WERI-Rb-1 (cell line): ENCODE measurements at places on chromosomes 11 and 22.

DNA sequence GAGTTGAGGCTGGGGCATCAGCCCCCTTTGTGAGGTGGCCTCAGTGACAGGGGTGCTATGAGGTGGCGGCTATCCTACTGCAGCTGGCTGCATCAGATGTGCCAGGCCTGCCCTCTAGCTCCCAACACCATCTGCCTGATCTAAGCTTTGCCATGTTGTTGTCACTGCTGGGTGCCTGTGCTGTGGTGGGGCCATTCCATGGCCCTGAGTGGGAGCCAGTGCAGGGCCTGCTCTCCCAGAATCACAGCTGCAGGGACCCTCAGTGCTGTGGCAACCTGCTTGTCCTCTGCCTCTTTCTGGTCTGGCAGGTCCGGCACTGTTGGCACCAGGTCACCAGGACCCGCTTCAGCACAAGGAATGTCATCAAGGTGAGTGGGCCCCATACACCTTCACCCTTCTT lies 1.8 kb upstream of the SNU13 start:
- no peak for DNase-seq

GRCh38 chr11:13355191-13355590 lies 77.6 kb downstream of the BMAL1 start:
- DNase-seq = no peak

DNA sequence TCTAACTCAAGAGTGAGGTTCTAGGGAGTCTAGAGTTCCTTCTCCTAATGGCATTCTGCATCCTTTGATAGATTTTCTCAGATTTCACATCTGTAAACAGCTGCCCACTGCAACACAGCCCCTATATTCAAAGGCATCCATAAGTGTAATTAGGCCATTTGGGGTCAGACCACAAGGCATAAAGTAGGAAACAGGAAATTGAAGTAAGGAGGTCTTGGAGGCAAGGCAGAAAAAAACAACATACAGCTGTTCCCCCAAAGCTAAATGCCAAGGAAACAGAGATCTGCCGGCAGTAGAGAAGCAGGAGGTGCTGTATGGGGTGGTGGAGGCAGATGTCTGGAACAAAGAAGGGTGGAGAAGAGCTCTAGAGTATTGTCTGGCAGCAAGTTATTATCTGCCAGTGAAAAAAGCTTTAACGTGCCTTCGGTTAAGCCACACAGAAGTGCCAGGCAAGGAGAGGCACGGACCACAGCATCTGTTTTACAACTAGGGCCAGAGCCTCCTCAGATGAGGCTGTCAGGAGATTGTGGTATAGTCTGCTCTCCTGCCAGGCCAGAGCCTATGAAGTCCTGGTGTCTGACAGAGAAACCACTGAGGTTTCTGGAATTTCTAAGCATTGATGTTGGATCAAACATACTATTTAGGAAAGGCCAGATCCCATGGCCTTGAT lies 100.2 kb upstream of the CHRM4 start:
- no peak for DNase-seq

DNA sequence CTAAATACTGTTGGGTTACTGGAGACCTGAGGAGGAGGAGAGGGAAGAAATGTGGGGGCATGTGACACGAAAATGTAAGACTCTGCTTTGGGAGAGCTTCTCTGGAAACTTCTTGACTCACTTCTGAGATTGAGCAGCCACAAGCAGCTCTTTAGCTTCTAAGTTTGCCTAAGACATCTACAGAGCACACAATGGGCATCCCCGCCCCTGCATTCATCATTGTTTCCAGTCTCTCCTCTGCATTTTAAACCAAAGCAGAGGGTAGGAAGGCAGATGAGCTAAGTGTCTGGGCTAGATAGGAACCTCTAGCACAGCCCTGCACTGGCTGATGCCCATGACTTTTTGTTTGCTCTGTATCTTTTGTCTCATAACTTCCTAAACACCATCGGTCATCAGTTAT lies 2.1 kb upstream of the OR52D1 start:
- DNase-seq = no peak

- DNase-seq = peak; percentile 34
These were observed 4.0 kb downstream of the APOL4 start for GRCh38 chr22:36197514-36198146.

- DNase-seq = no peak
These were observed 69.2 kb downstream of the DGCR2 start for GRCh38 chr22:19052941-19053541.

DNA sequence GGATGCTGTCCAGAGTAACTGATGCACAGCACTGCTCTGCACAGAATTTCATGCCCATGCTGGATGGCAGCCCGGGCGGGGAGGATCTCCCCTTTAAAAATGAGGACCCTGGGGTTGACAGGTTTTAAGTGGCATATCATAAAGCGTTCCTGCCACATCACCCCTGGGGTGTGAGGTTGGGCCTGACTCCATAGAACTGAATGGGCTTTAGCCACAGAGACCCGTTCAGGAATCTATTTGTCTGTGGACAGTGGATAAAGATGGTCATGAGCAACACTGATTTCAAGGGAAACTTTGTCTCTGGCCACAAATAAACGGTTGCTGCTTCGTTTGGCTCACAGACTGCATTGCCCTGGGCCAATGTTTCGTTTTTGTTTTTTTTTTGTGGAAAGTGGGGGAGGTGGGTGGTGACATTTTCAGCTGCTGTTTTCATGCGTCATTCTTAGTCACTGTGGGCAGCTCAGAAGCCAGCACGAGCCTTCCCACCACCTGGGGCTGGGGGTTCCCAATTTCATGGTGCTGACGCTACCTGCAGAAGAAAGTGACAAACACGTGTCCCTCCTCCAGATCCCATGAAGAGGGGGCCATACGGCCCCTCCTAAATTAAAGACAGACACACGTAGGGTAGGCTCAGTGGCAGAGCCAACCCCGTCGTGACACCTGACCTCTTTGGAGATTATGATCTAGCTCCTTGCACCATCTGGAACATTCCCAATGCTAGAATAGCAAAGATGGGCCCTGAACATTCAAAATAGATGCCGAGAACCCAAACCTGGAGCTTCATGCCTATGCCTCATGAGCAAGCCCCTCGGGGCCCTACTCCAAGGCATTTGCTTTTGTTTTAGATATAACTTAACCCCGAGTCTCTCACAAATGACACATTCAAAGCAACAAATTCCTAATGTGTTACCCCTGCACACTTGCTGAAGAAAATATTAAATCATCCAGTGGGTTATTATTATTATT lies 54.8 kb upstream of the PHF21B start:
- no peak for DNase-seq

GRCh38 chr22:36358533-36359469 lies 29.0 kb downstream of the MYH9 start:
- no peak for DNase-seq

- no peak for DNase-seq
These were observed 15.5 kb downstream of the DGCR8 start for GRCh38 chr22:20095521-20095920.

DNA sequence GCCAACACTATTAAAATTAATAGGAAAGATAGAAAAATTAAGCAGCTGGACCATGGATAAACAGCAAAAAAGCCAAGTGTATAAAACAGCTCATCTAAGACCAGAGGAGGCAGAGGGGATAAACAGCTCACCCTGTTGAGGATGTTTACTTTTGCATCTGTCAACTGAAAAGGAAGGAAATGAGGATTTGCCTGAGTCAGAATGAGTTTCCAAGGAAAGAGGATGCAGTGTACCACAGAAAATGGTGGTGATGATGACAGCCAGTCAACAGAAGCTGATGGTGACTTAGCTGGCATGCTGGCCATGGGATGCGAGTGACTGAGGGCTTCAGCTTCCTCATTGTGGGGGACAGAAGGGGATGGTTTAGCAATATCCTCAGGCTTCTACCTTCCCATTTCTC lies 183.5 kb downstream of the KIRREL3 start:
- no peak for DNase-seq

DNA sequence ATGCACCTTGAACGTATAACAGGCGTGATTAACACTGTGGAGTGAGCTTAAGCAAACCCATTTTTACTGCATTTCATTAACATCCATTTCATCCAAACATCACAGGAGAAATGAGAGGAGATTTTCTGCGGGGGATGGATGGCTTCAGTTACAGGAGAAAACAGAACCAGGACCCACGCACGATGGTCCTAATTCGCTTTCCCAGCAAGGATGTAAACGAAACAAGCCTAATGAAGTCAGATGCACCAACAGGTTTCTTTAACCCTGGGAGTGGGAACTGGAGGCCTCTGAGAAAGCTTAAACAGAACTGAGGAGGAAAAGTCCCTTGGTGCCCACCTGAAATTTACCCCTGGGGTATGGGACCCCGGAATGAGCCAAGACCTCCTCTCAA lies 2.7 kb downstream of the CADM1 start:
- no peak for DNase-seq

GRCh38 chr11:48096588-48097525 lies 116.5 kb downstream of the PTPRJ start:
- peak; percentile 16 for DNase-seq

- DNase-seq = no peak
These were observed 5.1 kb downstream of the SHISAL1 start for GRCh38 chr22:44307509-44308169.

DNA sequence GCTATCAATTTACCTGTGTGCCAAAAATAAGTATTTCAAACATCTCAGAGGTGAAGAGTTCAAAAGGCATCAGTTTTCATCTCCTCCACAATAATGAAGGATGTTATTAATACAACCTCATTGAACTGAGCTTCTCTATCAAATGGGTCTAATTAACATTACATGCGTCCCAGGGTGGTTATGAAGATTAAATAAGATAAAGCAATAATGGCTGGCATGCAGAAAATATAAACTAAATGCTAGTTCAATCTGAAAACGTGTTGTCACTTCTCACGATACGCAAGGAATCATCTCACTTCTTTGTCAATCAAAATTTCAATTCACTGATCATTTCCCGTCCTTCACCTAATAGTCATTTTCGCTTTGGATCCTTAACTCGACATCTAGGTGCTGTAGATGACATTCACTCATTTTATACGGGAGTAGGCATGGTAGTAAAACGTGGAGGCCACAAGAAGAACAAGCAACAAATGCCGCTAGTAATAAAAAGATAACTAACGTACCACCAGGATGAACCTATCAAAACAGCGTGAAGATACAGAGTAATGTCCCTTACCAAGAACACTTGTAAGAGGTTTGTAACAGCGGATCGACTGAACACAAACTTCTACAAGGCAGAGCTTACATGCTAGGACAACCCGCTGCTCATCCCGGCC lies 918 bp downstream of the CHORDC1 start:
- no peak for DNase-seq

GRCh38 chr11:1052133-1053011 lies 15.9 kb upstream of the MUC6 start:
- DNase-seq = peak; percentile 7

DNA sequence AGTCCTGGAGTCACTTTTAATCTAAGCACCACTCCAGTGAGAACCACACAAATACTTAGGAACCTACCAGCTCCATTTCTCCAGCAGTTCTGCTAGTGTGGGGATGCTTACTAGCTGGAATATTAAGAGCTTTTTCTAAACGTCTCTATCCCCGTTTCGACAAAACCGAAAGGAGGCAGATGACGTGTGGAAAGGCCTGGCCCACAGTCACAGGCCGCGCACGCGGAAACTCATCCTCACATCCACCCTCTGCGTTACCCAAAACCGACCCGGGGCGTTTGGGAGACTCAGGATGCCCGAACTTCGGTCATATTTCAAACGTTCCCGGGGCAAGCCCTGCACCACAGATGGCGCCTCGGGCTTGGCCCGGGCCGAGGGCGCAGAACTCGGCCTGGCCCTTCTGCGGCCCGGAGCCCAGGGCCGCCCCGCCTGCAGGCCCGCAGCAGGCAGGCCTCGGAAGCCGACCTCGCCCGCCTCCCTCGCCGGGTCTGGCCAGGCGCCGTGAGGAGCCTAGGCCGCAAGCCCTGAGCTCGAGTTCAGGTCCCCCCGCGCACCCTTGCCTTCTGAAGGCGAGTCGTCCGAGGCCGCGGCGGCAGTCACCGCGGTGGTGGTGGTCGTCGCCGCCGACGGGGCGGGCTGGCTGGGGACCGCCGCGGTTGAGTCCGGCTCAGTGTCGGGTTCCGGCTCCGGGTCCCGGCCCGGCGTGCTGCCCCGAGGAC lies 473 bp downstream of the FNBP4 start:
- DNase-seq = peak; percentile 27

GRCh38 chr11:45538363-45538762 lies 127.1 kb downstream of the CHST1 start:
- no peak for DNase-seq

DNA sequence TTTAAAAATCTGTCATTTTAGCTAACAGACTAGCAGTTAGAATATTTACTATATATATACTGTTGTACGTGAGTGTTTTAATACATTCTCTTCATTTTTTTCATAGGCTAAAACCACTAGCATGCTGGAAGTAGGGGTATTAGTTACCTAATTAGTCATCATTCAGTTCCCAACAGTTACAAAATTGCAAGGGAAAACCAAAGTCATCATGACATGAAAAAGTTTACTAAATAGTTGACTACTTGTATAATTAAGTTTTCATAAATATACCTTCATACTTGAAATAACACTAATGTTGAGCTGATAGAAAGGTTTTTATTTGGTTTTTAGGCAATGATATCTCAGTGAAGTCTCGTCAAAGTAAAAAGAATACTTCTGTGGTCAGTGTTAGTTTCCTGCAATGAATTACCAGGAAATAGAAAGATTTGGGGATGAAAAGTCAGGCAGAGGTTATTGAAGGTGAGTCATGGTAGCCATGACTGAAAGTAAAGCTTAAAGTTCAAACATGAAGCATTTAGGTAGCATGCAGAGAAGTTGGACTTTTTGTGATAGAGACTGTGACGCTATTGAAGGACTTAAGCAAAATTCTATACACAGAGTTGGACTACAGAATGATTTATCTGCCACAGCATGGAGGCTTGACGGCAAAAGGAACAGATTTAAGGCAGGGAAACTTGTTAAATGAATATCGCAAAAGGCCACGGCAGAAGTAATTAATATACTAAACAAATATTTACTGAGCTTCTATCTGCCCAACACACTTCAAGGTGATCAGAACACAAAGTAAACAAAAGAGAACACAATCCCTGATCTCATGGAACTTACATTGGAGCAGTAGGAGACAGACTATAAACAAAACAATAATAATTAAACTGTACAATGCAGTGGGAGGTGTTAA lies 828.1 kb upstream of the FAT3 start:
- DNase-seq = no peak
